Activated CD4-positive, alpha-beta T cell treated with anti-CD3 and anti-CD28 coated beads, Interleukin-2, amount 10 ng/mL, durations not matched to agents 7 days and 5 days (primary cell): ENCODE measurements at places on chromosomes 5 and 9. TPM values are rescaled to one million over a fixed set of nuclear protein-coding genes. Genes with fewer than 3 reads are reported as not detected.

Gene APBA1
- 1.6 TPM for total RNA-seq

DNA sequence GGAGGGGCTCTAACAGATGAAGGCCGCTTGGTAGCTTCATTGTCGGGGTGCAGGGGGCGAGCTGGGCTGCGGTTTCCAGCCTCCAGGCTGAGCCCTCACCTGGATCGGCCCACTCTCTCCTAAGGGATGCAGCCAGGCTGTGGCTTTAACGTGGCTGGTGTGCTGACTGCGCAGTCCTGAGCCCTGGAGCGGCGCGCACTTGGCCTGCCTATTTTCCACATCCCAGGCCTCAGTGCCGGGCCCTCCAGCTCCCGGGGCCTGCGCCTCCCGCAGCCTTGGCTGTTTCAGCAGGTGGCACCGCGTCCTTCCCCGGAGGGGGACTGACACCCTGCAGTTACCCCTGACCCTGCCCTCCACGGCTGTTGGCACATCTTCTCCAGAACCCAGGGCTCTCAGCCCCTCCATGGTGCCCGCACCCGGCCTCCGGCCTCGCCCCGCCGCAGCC is 1.4 kb downstream of the RNU6ATAC start:
- DNase-seq = no peak

GRCh38 chr5:58462623-58463230 is 2.8 kb upstream of the PLK2 start:
- DNase-seq = peak; percentile 61

- no peak for DNase-seq
Observed at GRCh38 chr9:78577156-78577906, 280.4 kb downstream of the PSAT1 start.

DNA sequence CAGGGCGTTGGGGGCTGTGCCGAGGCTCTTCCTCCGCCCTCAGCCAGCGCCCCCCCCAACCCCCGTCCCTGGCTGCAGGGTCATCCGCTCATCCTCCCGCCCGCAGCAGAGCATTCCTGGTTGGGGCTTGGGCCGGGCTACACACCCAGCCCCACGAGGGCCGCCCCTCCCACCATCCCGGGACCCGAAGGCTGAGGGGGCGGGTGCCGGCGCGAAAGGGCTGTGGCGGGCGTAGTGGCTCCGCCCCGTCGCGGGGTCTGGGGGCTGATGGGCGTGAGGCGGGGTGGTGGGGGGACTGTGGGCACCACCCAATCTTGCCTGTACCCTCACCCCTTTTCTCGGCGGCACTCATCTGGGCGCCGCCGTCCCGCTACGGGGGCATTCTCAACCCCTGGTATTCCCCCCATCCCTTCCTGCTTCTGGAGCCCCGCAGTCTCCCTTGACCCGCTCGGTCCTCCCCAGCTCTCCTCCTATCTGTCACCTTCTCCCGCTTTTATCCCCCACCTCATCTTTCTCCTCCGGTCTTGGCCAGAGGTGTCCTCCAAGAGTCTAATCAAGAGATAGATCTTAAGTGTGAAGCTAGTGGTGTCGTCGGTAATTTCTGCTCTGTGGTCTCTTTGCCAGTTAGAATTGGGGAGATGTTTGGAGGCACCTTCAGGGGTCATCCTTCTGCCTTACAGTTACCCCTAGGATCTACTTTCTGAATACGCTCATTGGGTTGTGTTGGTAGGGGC is 1.6 kb downstream of the FER start:
- peak; percentile 7 for DNase-seq

- DNase-seq = peak; percentile 61
Observed at GRCh38 chr5:181223729-181224389, 778 bp downstream of the TRIM41 start.

- DNase-seq = no peak
Observed at GRCh38 chr5:131139321-131139720, 25.7 kb downstream of the HINT1 start.
